Fibroblast of skin of left biceps (primary cell): ENCODE measurements at places on chromosomes 13 and 19.

DNA sequence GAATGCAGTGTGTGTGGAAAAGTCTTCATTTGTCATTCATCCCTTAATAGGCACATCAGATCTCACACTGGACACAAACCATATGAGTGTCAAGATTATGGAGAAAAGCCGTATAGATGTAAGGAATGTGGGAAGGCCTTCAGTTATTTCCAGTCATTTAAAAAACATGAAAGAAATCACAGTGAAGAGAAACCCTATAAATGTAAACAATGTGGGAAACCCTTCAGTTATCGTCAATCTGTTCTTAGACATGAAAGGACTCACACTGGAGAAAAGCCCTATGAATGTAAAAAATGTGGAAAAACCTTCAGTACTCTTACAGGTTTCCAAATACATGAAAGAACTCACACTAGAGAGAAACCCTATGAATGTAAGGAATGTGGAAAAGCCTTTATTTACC, 45.3 kb downstream of the ZNF136 start:
- no peak for DNase-seq

GRCh38 chr19:43782311-43782660, 1.5 kb upstream of the KCNN4 start:
- DNase-seq, result no peak

DNA sequence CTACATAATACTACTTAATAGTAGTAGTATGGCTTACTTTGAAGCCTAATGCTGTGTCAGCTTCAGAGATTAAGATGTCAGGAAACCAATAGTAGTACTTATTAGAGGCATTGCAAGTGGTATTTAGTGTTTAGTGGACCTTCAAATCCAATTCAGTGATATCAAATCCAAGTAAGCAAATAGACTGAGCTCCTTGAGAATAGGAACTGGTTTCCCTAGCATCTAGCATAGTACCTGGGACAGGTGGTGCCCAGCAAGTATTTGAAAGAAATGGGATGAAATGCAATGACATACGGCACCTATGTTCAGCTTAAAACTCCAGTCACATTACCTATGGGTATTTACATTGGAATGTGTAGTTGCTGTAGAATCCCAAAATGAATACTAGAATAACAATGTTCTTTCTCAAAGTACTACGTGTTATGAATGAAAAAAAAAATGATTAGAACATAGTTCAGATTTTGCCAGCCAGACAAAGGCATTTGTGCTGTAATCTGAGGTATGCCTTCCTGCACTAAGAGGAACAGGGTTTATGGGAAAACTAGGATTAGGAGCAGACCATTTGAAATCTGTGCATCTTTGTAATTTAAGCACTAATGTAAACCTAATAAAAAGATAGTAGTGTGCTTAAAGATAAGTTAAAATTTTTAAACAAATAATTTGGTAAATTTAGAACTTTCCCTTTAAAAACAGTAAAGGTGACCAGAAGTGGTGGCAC, 17.1 kb downstream of the LSM14A start:
- no peak for DNase-seq

DNA sequence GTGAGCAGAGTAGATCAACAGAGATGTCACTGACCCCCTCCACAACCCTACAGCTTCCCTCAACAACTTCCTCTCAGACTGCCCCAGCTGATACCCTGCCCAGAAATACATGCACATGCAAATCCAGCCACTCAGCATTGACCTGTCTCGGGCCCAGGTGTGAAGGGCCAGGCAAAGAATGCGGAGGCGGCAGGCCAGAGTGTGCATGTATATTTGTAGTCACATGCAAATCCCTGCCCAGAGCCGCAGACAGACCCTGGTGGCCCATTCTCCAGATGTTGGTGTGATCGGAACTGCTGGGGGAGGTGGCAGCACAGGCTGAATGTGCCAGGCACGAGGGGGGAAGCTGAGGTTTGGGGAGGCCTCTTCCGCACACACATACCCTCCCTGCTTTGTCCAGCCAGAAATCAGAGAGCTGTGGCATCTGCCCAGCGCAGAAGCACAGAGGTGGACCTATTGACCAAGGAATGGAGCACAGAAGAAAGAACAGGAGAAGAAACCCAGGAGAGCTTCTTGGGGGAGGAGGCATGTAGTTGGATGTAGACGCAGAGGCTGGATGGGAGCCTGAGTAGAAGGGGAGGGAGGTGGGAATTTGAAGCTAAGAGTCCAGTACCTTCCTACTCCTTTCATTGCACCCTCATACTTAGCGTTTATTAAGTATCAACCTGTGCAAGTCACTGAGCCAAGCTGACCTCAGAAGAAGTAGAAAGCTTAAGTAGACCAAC, 14.4 kb downstream of the MEF2B start:
- no peak for DNase-seq

DNA sequence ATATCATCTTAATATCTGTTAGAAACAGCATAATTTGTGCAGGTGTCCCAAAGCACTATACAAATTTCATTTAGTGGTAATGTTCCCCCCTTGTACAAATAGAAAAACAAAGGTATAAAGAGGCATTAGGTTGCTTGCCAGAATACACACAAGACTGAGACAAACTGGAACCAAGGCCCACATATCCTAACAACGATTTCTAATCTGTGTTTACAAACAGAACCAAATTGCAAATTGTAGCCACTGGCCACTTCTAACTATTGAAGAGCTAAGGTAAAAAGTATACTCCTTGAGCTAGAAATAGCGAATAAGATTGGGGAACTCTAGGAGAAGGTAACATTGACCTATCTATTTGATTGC, 526.1 kb downstream of the KLF12 start:
- DNase-seq, result no peak

DNA sequence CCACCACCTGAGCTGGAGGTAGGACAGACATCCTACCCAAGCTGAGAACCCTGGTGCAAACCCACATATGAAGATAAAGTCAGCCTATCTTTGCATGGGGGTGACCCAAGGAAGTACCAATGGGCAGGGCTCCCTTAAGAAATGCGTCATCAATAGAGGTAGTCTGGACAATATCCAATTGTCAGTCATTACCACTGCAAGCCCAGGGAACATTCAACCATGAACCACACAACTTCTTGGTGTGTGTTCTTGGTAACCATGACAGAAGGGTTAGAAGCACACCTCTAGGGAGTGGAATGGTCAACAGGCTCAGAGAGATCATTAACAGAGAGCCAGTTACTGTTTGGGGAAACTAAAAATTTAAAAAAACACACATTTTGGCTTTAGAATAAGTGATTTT, 34.7 kb upstream of the DOCK9 start:
- no peak for DNase-seq

- DNase-seq, result no peak
These were observed 347 bp upstream of the CLDN10 start for GRCh38 chr13:95552208-95552538.

- DNase-seq, result no peak
These were observed 37.8 kb downstream of the KLF5 start for GRCh38 chr13:73096638-73097037.

DNA sequence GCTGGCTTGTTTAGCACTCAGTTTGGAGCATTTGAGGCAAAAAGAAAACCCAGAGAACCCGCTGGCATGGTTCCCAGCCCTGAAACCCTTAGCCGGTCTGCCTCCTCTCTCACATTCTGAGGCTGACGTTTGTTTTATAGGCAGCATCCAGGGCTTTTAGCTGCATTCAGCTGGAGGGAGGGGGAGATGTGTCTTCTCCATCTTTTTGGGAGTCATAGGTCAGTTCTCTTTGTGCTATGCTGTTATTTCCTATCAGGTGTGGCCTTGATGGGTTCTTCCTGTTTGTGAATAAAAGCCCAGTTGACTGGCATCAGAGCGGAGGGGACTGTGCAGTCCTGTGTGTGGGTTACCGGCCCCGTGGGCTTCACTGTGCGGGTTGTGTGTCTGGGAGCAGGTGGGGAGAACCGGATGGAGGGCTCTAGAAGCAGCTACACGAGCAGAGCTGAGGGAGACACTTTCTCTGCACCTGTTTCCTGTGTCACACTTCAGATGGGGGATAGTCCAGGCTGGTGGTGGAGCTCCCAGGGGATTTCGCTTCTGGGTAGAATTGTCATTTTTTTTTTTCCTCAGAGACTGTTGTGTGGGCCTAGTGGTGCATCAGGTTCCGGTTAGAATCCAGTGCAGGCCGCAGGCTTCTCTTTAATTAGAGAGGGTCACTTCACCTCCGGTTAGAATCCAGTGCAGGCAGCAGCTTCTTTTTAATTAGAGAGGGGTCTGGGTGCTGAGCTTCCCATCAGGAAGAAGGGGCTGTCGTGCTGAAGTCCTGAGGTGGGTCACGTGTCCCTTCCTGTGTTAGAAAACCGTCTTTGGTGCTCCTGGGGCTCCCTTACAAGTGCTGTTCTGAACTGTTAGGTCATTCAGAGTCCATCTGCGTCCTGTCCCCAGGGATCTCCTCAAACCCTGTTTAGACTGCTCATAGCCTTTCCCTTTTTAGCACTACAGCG, 69.6 kb downstream of the ARHGEF7 start:
- no peak for DNase-seq

- no peak for DNase-seq
These were observed 800.7 kb upstream of the SLITRK5 start for GRCh38 chr13:86870444-86870843.

GRCh38 chr13:50152224-50152623, 137.0 kb downstream of the KCNRG start:
- DNase-seq, result no peak

- DNase-seq, result no peak
These were observed 24.9 kb downstream of the NFILZ start for GRCh38 chr19:8655340-8655709.

DNA sequence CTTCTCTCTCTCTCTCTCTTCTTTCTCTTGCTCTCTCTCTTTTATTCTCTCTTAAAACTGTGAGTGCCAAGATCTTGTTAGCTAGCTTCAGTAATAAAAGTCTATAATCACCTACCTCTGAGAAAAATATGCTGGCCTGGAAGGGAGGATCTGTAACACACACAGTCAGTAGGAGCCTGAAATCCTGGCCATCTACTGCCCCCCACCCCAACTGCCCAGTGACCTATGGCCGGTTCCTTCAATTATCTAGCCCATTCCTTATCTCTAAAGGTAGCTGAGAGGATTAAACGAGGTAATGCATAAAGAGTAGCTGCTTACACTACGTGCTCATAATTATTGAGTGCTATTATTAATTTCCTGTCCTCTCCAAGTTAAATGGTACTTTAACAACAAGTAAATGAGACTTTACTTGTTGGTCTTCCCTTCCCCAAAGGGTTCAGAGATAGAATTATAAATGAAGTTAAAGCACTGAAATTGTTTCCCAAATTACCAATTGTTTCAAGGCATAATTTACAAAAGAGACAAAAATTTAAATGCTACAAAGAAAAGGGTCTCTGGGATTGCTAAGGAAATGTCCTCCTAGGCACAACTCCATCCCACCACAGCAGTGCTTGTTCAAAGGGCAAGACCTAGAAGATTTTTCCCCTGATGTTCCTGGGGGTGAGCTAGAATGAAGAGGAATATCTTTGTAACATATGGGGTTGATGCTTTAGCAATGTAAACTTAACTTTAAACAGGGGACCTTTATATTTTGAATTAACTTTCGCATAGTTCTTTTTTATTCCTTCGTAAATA, 1.8 kb downstream of the LCP1 start:
- DNase-seq, result no peak

DNA sequence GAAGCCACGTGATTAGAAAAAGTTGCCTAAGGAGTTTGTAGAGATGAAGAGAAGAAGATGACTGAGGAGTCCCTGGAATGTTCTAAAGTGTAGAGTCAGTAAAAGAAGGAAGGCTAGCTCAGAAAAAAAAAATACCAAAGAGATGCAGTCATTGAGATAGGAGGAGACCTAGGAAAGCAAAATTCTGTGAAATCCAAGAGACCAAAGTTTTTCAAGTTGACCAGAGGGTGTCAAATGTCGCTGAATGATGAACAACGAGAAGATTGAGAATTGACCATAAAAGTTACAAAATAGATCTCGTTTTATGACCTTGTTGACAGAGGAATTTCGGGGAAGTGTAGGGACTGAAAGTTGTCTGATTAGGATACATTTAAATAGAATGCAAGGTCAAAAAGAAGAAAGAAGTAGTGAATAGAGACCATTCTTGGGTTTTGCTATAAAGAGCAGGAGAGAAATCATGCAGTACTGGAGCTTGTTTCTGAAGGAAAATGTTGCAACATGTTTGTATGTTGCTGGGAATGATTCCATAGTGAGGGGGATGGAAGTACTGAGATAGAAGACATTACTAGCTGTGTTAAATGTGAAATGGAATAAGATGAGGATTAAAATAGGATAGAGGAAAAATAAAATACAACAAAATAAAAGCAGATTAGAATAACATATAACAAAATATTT, 30.2 kb upstream of the HTR2A start:
- peak; percentile 15 for DNase-seq

DNA sequence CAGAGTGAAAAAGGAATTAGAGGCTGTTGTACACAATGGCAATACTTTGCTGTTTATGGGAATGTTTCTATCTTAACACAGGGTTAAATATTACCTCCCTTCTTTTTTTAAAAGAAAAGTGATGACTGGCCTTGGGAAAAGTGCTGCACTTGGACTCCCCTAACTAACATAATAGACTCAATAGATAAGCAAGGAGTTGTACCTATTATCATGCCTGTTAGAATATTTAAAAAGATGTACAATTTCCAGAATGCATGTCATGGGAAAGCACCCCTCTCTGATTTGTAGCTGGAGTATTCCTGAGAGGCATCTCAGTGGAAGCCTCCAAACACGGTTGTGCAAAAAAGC, 79.3 kb upstream of the GPC6 start:
- DNase-seq, result no peak
